ENCODE measurements at places on chromosomes 7 and 10.

GRCh38 chr7:135711139-135711469 is 16.9 kb downstream of the SLC13A4 start:
- DNase-seq: no peak

DNA sequence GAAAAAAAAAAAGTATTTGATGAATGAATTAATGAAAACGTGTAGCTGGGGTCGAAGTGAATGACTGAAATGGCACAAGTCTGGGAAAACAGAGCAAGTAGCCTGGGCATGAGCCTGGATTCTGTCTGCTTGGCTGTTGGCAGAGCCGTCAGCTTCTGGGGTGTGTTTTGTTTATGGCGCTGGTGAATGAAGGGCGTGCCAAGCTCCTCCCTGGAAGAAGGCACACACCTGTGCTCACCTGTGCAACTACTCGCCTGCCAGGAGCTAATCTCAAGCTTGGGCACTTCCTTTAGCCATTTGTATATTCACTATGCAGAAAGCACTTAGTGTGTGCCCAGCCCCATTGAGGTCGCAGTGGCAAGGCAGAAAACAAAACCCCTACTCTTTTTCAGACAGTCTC is 74.1 kb downstream of the GTF2IRD1 start:
- DNase-seq: no peak

DNA sequence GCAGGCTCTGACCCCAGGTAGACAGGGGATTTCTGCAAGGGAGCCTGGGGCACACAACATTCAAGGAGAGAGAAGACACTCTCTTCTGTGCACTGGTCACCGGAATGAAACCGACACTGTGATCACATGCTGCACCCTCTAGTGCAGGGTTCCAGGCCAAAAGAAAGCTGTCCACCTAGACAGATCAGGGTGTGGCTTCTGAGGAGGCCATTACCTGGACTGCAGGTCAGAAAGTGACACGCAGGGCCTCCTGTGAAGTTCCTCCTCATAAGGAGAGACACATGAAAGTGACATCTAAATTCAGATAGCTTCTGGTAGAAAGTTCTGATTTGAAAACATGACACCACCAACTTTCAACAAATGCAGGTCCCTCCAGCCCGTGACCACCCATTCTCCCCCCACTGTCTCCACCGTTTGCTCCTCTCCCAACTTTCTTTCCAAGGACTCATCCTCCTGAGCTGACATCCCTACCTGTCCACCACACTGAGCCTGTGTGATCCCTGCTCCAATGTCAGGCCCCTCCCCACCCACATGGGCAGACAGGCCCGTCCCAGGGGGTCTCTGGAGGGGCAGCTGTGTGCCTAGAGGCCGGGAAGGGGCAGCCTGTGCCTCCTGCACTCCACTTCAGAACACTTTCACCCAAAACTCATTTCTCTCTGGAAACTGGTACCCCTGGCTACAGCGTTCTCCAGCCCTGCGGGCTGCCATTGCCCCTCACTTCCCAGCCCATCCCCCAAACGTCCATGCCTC is 198.0 kb downstream of the TNS3 start:
- DNase-seq: no peak

GRCh38 chr10:44607116-44607515 is 222.2 kb upstream of the CXCL12 start:
- no peak for DNase-seq

DNA sequence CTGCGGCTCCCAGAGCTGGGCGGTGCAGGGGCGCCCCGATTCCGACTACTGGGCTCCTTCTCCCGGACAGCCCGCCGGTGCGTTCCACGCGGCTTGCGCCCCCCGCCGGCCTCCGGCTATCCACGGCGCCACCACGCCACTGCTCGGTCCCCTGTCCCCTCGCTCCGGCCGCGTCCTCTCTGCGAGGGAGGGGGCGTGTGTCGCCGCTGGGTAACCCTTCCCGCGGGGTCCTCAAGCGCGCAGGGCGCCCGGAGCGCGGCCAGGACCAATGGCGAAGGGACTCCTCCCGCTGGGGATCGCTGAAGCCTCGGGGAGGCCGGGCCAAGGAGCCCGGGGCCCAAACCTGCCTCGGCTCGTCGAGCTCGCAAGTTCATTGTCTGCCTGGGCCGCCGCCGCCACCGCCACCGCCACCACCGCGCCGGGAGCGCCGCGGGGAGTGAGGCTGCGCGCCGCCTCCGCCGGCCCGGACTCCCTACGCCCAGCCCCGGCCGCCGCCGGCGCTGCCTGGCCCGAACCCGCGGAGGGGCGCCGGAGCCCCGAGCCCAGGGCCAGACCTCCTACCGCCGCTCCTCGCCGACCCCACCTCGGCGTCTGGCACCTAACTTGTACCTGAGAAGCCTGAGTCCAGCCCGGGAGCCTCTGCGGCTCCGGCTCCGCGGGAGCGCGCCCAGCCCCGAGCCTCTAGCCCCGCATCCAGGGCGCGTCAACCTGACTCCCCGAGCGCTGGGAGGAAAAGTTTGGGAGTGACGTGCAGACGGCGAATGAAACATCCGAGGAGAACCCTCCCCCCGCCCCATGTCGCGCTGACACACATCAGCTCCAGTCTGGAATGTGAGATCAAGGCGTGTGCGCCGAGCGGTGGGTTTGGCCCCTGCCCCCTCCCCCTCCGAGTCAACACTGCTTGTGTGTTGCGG is at the start of gene CHST15:
TSS of gene CHST15 (minus strand) at position 739 of the 914 bp plus-strand sequence. CDS start 47,386 bp downstream, outside the sequence.
- DNase-seq: no peak

DNA sequence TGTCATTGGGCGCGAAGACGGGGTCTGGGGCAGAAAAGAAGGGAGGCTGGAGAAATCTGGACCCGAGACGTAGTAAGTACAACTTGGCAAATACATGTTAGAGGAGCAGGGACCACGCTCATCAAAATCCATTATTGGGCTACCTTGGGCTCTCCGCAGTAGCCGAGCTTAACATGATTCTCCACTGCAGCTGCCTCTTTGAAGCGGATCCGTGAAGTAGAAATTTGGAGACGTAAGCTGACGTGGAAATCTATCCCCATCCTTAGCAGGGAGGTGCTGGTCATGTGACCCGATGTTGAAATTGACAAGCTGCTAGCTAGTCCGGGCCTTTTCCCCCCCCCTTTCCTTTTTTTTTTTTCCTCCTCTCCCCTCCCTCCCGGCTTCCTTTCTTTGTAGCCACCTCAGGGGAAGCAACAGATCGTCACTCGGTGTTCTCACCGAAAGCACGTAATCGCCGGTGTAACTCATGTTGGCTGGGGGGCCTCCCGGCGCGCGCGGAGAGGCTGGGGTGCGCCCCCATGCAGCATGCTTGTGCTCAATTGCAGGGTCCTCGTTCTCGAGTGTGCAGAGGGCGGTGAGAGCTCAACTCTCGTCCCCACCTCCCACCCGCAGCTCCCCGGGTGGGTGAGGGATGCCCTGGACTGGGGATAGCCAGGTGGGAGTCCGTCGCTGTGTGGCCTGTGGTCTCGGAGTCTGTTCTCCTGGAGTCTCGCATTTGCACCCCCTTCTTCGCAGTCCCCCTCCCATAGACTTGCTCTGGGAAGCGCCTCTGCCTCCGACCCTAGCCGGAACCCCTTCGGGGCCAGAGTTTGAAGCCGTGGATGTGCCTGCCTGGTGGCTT is at the start of gene HOXA11:
TSS of gene HOXA11 (minus strand) at position 220 of the 841 bp plus-strand sequence. CDS start at position 132, 88 bp downstream.
- no peak for DNase-seq

- no peak for DNase-seq
These were observed 26.8 kb downstream of the PLAC9 start for GRCh38 chr10:80159166-80159873.

DNA sequence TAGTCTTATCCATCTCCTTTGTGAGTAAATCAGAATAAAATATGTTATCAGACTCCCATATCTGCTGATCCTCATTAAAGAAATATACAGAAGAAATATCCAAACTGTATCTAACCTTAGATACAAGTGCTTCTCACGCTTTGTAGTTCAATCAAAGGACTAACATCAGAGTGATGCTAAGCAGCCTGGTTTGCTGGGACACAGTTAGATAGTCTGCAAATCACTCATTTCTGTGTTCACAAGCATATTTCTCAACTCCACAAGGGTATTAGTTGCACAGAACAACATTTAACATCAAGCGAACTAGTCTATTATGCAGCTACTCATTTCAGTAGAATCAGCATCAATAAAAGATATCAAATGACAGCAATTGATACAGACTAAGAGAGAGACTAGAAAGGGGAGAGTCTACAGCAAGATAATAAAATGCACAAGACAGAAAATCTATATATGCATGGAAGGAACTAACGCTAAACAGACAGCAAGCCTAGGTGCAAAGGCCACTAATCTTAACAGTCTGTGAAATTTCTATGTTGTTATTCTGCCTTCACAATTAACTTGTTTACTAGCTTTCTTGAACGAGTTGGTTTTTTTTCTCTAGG is 30.0 kb downstream of the DNAJC12 start:
- no peak for DNase-seq

GRCh38 chr7:130529417-130529816 is 37.5 kb downstream of the MEST start:
- DNase-seq: no peak

DNA sequence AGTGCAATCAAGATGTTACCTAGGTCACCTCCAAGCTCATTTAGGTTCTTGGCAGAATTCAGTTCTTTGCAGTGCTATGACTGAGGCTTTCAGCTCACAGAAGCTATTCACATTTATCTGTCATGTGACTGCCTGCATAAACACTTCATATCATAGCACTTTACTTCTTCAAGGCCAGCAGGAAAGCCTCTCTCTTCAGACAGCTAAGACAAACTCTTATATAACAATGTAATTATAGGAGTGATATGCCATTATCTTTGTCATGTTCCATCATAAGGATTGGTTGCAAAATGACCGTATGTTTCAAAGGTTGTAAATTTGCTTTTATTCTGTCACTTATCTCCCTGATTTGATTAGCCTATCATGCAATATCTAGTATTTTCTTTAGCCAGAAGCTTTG is 78.8 kb upstream of the TMEM196 start:
- no peak for DNase-seq

DNA sequence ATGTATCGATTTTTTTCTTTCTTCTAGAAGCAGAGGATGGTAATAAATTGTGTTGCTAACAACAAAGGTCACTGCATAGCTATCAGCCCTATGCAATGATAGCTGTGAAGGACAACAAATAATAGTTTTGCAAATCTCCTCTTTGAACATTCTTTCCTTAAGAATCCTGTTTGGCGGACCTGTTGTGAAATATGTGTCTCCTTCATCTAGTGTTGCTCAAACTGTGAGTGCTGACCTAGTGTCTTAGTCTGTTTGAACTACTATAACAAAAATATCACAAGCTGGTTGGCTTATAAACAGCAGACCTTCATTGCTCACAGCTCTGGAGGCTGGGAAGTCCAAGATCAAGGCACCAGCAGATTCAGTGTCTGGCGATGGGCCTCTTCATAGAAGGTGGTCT is 53.7 kb downstream of the CAV1 start:
- no peak for DNase-seq

- DNase-seq: no peak
These were observed 20.3 kb upstream of the LANCL2 start for GRCh38 chr7:55344840-55345239.

DNA sequence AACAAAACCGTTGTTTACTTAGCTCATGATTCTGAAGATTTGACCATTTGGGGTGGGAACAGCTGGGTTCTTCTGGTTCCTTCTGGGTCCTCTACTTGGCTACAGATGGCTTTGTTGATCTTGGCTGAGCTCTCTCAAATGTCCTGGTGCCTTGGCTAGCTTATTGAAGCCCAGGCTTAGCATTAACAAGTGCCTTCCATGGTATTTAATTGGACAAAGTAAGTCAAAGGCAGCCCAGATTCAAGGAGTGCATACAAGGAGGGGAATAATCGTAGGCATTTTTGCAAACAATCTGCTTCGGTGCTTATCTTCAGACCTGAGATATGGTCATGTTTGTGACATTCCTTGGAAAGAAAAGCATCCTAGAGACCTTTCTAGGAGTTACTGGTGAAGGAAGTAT is 81.4 kb downstream of the ADCYAP1R1 start:
- DNase-seq: no peak

All from T follicular helper cell (primary cell).